Mucosa of gallbladder (tissue), 1 donor: ENCODE measurements at places on chromosomes 5 and 9. TPM values are rescaled to one million over a fixed set of nuclear protein-coding genes. Genes with fewer than 3 reads are reported as not detected.

KCTD16 gene
- total RNA-seq, result 0.35 TPM

GLRA1 gene
- not detected for total RNA-seq

C9 gene
- total RNA-seq, result 1.0 TPM

MYORG gene
- 94.5 TPM for total RNA-seq

IL5 gene
- not detected for total RNA-seq

GZMA gene
- total RNA-seq, result 5.4 TPM

TMOD1 gene
- 11.4 TPM for total RNA-seq

GBGT1 gene
- total RNA-seq, result 26.5 TPM

TCERG1 gene
- total RNA-seq, result 35.5 TPM

FLT4 gene
- total RNA-seq, result 11.1 TPM

IGFBPL1 gene
- total RNA-seq, result 6.3 TPM

HRCT1 gene
- 2.0 TPM for total RNA-seq

DDX4 gene
- not detected for total RNA-seq

NFIB gene
- total RNA-seq, result 116 TPM

EXOSC2 gene
- total RNA-seq, result 19.0 TPM

CDKN2A gene
- total RNA-seq, result 1.9 TPM

BTNL9 gene
- total RNA-seq, result 11.5 TPM

VAV2 gene
- total RNA-seq, result 64.4 TPM

PRUNE2 gene
- total RNA-seq, result 91.7 TPM

OBP2B gene
- not detected for total RNA-seq

GDF9 gene
- 0.09 TPM for total RNA-seq

CSF1R gene
- 91.9 TPM for total RNA-seq

SYK gene
- total RNA-seq, result 42.9 TPM

EGR1 gene
- total RNA-seq, result 98.5 TPM

C9orf153 gene
- 0.23 TPM for total RNA-seq

GFI1B gene
- 1.3 TPM for total RNA-seq
